ENCODE measurements at places on chromosomes 11 and 22.
A peak's percentile ranks its signal among the peaks of the same experiment; 100 is the strongest.

GRCh38 chr11:59918480-59918879, 19.8 kb upstream of the OOSP1 start:
- no peak for DNase-seq

GRCh38 chr11:73314117-73314961, 6.3 kb downstream of the ARHGEF17 start:
- no peak for DNase-seq

- no peak for DNase-seq
Observed at GRCh38 chr11:116994195-116994594, 104.0 kb downstream of the SIK3 start.

DNA sequence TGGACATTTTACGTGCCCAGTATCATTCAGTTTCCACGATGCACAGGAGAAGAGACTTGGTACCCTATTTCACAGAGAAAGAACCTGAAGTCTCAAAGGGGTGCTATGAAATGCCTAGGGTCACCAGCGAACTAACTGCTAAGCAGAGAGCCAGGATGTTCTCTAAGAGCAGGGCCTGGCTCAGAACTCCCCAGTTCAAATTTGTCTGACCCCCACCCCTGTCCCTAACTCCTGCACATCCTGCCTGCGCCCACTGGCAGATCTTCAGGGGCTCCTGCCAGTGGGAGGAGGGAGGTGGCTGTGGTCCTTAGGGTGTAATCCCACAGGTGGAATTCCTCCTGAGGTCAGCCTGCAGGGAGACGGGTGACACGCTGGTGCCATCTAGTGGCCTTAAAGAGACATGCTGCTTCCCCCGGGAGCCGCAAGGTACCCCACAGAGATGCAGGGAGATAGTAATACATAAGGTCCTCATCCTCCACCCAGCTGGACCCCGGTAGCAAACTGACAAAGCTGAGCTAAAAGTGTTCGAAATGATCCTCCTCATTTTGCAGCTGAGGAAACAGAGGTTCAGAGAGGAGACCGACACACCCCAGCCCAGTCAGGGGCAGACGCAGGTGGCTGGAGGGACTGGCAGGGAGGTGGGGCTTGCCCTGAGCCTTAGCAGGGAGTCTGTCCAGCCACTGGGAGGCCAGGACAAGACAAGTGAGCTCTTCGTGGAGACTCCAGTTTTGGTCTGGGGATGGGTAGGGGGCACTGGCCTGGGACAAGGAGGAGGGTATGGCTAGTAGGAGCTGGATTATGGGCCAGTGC, 34.1 kb downstream of the MB start:
- DNase-seq = peak; percentile 42

GRCh38 chr11:14224395-14224794, 134.6 kb downstream of the RRAS2 start:
- no peak for DNase-seq

GRCh38 chr11:133082841-133083488, 449.3 kb downstream of the OPCML start:
- peak; percentile 59 for DNase-seq

DNA sequence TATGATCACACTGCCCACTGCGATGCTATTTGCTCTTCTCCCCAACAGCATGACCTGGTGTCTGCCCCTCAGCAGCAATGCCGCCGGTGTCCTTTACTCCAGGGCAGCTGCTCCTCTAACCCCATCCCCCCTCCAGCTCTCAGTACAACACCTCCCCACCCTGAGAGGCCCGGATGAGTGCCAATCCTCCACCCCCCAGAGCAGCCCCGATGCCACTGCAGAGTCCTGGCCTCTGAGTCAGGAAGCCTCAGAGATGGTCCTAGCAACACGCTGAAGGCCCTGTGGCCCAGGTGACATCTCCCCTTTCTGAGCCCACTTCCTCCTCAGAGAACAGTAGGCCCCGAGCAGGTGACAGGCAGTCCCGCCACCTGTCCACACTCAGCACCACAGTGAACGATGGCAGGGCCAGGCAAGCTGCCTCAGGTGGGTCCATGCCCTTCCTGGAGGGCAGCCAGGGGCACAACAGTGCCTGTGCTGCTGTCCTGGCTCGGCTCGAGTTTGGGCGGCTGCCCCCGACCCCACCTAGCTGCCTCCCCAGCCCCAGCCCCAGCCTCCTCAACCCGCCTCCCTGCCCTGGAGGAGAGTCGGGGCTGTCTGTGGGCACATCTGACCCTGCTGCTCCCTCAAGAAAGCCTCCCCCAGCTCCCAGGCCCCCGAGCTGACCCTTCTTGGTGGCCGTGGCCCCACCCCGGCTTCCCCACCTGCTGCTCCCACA, 3.9 kb upstream of the NDUFS8 start:
- no peak for DNase-seq

GRCh38 chr11:64368673-64369074, 9.7 kb downstream of the RPS6KA4 start:
- no peak for DNase-seq

DNA sequence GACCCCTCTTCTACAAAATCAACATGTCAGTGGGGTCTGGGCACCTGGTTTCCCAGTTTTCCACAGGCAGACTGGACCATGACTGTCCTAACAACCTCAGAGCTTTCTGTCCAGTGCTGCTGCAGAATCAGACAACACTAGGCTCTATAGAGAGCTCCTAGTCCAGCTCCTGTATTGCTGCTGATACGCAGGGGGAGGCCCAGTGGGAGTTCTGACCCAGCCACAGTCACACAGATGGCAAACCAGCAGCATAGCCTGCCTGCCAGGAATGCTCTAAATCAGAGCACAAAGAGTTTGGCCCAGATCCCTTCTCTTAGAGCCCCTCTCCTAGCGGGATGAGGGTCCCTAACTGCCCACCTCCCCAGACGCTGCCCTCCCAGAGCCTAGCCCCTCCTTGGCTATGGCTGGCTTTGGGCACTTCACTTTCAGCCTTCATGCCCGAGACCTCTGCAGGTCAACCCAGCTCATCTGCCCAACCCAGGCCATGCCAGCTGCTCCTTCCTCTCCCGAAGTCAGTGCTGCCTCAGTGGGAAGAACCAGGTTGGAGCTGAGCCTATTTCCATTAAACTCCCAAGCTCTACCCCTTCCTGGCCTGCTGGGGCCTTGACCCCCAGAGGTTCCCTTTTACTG, 15.8 kb upstream of the SLCO2B1 start:
- no peak for DNase-seq

DNA sequence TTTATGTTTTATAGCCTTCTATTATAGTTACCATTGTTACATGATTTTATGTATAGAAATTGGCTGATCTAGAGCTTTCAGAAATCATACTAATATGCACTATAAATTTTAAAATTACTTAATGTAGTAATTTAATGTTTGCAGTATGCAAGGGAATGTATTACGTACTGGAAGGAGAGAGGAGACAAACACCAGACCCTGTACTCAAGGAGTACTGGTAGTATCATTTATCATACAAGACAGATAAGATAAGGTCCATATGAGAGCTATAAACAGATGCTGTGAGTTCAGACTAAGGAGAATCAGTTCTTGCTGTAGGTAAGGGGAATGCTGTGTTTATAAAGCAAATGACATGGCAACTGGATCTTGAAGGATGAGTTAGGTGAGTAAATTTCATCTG, 765 bp downstream of the BCO2 start:
- no peak for DNase-seq

DNA sequence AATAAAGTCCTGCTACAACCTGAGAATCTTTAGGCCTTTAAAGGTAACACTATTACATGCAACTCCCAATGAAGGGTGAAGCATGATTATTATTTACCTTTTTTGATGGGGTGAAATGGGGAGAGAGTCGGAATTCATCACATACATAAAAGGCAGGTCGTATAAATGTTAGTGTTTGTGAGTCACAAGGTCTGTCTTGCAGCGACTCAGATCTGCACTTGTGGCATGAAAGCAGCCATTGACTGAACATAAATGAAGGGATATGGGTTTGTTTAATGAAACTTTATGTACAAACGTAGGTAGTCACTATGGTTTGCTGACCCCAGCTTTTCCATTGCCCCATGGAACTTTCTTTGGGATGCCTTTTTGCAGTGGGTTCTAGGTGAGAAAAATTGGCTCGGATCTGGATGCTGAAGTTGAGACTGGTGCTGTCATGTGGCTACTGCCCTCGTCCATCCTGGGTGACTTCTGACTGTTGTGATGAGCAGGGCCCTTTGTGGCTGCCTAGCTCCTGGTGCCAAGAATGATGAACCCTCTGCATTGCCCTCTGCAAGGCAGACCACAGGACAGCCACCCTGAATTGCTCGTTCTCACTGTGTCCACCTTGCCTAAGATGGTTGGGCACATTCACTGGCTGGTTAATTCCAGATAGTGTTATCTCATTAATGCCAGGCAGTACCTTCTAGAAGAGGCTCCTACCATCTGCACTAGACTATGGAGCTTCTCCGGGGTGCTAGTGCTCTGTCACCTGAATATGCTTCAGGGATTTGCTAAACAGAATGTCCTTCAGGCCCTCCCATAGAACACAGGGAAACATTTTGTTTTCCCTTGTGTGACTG, 11.3 kb downstream of the GGTLC2 start:
- peak; percentile 14 for DNase-seq

DNA sequence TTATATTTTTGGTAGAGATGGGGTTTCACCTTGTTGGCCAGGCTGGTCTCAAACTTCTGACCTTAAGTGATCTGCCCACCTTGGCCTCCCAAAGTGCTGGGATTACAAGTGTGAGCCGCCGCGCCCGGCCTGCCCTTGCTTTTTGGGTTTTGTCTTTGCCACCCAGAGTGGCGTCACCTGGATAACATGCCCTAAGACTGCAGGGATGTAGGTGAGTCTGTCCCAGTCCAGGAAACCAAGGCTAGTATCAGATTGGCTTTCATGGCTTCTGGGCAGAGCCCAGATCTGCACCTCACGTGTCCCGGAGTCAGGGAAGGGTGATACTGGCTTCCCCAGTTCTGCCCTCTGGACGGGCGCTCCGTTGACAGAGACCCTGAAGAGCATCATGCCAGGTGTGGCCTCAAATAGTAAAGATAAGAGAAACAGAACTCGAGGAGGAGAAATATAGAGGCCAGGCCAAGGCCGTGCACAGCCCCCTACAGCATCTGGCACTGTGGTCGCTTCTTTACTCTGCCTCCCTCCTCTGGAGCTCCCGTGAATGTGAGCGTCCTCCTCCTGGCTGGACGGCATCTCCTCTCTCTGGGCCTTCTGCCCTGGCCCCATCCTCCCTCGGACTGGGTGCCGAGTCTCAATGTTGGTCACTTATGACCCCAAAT, 7.8 kb upstream of the APOBEC3B start:
- DNase-seq = no peak

DNA sequence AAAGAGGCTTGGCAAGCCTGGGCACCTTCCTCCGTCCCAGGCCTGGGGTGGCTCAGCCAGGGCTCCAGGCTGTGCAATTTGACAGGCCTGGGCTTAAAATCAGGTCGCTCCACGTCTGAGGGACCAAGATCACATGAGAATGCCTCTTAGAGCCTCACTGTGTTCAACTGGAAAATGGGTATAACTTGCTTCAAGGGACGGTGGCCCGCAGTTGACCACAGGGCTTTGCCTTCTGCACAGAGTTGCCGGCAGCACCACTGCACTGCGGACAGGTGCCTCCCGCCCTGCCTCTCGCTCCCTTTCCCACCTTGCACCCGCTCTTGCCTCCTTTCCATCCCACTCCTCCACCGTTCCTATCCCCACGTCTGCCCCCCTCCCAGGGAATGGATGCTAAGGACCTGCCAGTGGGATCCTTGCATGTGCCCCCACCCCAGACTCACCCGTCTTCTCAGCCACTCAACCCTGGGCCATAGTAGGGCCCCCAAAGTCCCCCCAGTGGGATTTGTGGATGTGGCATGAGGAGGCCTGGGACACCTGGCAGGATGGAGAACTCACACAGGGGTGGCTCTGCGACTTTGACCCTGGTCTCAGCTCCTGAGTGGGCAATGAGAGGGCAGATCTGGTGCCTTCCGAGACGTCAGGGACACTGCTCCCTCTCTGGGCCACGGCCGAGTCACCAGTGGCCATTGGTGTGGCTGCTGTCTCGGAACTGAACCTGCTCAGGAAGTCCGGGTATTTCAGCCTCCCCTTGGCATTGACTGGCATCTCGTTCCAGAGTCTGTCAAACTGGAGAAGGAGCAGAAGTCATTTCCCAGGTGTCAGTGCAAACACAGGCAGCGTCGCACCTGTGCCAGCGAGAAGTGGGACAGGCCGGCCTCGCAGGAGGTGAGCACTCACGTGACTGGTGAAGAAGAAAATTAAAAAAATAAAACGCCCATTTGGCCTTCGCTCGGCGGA, 128.0 kb downstream of the MPPED1 start:
- no peak for DNase-seq

DNA sequence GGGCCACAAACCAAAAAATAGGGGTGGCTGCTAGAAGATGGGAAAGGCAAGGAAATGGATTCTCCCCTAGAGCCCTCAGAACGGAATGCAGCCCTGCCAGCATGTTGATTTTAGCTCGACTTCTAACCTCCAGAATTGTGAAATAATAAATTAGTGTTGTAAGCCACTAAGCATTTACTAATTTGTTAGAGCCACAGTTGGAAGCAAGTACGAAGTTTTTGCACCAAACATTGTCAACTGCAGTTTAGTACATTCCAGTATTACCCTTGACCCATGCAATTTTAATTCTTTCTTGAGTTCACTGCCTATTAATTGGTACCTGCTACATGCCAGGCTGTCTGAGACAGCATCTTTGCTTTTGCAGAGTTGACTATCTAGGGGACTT, 32.2 kb downstream of the PARVA start:
- DNase-seq = no peak

GRCh38 chr11:116918925-116919655, 81.7 kb upstream of the APOA1 start:
- DNase-seq = no peak

GRCh38 chr11:131077340-131077739, 161.1 kb upstream of the SNX19 start:
- no peak for DNase-seq

GRCh38 chr22:21726650-21727049, 8.9 kb downstream of the YPEL1 start:
- no peak for DNase-seq

DNA sequence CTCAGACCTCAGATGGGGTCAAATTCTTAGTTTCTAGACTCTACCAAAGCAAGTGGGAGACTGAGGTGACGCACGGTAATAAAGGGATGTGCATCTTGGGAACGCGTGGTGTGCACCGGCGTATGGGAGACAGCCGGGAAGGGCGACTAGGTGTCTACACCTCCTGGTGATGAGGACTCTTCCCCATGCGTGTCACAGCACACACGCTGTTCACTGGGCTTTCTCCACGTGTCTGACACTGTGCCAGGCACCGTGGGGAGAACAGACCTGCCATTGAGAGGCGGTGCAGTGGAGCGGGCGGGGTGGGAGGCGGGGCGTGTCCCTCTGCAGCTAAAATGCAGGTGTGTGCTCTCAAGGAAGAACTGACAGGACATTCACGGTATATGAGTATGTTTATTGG, 5.3 kb downstream of the FXYD6 start:
- DNase-seq = no peak

DNA sequence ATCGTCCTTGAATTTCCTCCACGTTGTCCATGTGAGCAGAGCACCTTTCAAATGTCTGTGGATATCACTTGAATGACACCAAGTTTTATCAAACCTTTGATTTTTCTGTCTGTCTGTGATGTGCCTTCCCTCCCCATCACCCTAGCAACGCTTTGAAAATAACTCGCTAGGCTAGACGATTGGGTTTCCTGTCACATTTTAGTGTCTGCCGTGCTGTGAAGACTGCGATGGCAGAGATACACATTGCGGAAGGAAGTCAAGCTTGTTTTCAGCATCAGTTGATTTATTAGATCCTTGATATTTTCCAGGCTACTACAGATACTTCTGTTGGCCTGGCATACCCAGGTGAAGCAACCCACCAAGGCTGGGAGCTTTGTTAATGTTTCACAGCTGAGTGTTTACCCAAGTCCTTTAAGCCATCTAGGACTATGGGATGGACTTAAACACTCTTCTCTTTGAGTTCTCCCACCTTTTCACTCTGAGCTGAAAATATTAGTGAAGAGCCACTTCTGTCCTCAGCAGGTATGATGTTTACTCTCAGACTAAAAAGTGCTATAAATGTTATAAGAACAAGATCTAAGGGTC, 93.6 kb upstream of the CD44 start:
- peak; percentile 58 for DNase-seq

Data from CMK (cell line).